ENCODE measurements at places on chromosomes 16 and 17. TPM values are rescaled to one million over a fixed set of nuclear protein-coding genes. Genes with fewer than 3 reads are reported as not detected.

The TNFRSF17 gene
- total RNA-seq: not detected

The TBC1D3C gene
- total RNA-seq: not detected

DNA sequence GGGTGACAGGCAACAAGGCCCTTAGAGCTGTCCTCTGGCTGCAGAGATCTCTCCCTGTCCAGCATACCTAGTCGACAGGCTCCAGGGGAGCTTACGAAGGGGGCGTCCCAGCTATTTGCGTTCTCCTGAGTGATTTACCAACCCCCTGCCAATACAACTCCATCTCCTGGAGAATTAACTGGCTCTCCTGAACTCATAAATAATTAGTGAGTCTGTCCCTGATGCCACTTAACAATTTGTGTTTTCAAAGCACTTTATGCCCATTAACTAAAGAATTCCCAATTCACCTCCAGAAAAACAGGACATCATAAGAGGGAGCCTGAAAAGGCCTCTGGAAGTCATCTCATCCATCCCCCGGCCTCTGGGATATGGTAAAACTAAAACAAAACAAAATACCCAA lies 26.7 kb downstream of the SDK2 start:
- no peak for DNase-seq

DNA sequence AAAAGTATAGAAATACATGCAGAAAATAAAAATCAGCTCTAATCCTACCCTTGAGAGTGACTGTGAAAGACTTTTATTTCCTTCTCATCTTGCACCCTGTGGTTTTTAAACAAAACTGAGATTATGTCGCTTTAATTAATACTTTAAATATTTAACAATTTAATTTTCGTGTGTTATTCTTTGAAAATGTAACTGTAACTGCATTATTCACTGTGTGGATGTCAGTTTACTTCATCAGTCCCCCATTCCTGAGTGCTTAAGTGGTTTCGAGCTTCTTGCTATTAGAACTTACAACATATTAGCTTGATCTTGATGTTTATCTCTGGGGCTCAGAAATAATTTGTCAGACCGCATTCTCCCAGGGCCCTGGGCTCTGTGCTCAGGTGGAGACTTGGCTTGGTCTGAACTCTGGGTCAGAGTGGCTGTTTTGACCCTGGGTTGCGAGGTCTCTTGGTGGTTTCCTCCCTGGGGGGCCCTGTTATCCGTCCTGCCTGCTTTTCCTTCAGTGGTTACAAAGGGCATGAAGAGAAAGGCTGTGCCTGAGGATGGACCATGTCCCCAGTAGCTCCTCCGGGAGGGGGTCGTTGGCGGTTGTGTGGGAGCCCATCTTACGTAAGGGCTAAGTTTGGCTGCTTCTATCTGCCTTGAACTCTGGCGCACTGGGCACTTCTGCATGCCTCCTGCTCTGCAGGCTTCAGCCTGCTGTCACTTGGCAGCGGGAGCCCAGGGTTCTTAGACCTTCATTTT lies 25.7 kb downstream of the AKAP1 start:
- DNase-seq: no peak

DNA sequence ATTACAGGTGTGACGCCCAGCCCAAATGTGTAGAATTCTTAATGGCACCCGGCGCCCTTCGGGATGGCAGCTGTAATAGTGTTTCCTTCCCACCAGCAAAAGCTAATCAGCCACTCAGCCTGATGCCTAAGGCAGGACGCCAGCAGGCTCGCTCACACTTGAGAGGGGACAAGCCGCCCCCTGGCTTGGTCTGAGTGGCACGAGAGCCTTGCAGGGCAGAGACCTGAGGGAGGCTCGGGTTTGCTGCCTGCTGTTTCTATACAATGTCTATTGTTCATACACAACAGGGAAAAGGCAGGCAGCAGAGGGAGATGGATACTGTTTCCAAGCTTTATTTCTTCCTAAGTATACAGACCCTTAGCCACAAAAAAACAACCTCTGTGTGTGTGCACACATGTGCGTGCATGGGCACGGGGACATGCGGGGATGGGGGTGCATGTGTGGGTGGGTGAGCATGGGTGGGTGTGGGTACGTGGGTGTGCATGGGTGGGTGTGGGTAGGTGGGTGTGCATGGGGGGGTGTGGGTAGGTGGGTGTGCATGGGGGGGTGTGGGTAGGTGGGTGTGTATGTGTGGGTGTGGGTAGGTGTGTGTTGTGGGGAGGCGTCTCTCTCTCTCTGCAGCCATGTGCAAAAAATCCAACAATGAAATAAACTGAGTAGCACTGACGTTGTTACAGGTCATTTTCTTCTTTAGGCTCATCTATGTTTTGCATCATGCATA lies 10.0 kb downstream of the SLC38A8 start:
- no peak for DNase-seq

GRCh38 chr16:1174477-1175357 lies 21.8 kb downstream of the CACNA1H start:
- no peak for DNase-seq

Measured in vagina (tissue), 2 donors.